Activated CD4-positive, CD25-positive, alpha-beta regulatory T cell treated with anti-CD3 and anti-CD28 coated beads, Interleukin-2, amount 50 U/mL, for 72 hours (primary cell): ENCODE measurements at places on chromosomes 3 and 15.

DNA sequence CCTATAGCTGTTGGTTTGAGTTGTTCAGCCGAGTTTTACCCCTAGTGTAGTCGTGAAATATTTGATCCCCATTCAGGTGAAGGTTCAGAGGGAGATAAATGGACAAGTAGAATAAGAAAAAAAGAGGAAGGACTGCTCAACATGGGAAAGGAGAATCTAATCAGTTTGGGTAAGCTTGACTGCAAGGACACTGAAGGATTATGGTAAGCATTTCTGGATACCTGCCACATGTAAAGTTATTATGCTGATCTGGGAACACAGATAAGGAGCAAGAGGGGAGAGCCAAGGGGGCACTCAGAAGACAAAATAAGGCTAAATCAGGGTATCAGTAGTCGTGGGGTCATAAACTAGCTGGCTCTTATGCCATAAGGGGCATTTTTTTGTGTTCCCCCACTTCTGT lies 49.9 kb downstream of the TFG start:
- DNase-seq: no peak

GRCh38 chr3:145752576-145752975 lies 408.4 kb downstream of the PLOD2 start:
- DNase-seq: no peak

DNA sequence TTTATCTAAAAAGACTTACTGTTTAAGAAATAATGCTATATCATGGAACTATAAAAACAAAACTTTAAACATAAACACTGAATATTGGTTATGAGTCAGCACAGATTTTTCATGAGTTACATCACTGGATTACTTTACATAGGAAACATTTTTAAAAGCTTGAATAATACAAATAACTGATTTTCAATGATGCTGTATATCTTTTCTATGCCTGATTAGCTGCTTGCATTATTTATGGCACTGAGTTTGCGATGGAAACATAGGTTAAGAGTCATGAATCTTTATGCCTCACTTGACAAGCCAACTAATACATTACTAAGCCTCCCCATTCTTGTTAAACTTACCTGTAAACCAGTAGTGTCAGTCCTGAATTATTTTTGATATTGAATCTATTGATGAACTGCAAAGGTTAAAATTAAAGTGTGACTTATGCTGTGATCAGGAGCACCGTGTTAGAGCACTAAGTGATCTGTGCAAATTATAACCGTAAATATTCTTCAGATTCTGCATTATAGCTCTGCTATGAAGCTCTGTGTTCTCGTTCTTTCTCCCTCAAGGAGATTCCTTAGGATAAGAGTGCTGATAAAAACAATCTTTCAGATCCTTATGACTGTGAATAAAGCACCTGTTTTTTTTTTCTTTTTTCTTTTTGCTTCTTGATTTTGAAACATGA lies 437.3 kb upstream of the BCHE start:
- no peak for DNase-seq

DNA sequence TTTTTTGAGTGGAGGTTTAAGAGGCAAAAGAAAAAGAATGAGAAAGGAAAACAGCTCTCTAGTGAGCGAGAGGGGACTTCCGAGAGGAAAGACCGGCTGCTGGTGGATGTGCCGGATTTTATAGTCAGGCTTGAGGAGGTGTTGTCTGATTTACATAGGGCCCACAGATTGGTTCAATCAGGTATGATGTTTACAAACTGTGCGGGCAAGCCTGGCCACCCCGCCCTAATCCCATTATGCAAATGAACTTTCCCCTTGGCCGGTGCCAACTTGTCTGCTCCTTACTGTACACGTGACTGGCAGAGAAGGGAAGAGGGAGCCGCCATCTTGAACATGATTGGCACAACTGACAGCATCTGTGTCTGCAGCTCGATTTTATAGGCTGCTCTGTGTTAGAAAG lies 44.7 kb downstream of the FAM43A start:
- no peak for DNase-seq

DNA sequence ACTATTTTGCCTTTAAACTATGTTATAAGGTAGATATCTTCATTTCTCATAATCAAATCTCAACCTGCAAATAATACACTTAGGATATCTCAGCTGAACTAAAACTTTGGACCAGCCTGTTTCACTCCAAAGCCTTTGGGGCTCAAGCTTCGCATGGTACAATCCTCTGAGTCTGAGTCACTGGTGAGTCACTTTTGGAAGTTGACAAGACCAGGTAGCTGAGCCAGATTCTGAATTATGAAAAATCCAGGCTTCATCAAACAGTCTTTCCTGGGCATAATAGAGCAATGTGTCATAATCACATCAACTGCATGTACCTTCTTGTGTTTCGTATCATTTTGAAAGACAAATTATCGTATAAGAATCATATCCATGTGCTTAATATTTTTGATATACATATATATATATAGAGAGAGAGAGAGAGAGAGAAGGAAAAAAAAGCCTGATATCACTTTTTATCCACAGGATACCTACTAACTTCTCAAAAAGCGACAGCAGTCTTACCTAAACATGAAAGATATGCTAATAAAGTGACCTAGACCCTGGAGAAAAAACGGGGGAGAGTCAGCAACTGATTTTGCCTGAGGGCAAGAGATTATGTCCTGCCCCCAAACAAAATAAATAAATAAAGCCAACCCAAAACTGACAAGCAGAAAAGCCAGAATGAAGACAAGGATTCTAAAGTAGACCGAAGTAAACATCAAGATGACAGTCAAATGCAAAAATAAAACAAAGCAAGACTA lies 263.9 kb upstream of the TGFBR2 start:
- no peak for DNase-seq

- DNase-seq: no peak
Measured at GRCh38 chr3:156293566-156293965, 173.2 kb downstream of the KCNAB1 start.

DNA sequence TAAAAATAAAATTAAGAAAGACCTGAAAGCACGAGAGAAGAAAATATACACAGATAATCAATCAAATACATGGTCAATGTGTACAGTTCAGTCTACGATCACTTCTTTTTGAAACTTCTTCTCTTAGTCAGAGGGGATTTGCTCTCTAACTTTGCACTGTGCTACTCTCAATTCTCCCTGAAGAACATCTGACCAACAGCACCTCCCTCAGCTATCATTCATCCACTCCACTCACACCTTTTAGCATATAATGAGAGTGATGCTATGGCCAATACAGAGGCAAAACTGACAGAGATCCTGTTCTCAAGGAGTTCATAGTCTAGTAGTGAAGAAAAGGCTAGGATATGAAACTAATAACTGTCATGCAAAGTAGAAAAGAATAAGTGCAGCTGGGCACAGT lies 45.9 kb downstream of the P3H2 start:
- DNase-seq: no peak

DNA sequence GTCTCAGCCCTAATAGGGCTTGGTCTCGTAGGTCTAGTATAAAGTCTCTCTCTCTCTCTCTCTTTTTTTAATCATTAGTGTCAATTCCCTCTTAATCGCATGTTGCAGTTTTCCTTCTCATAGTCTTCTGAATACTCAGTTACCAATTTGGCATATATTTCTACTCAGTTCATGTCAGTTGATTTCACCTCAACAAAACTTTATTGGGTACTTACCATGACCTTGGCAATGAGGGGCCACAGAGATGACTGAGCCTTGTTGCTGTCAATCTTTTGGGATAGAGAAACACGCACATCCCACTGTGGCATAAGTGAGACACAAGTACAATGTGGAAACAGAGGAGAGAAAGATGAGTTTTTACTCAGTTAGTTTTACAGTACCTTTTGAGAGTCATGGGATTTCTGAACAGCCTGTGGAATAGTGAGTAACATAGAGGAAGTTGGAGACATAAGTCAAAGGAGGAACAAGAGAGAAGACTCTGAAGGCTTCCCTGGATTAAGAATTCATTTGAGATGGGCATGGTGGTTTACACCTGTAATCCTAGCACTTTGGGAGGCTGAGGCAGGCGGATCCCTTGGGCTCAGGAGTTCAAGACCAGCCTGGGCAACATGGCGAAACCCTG lies 150.2 kb upstream of the CBLB start:
- DNase-seq: no peak

- DNase-seq: no peak
Measured at GRCh38 chr3:126568776-126569342, 10.1 kb upstream of the C3orf22 start.

GRCh38 chr3:161991901-161992540 lies 495.4 kb downstream of the OTOL1 start:
- DNase-seq: no peak

GRCh38 chr3:127275287-127275781 lies 12.5 kb downstream of the PRR20G start:
- DNase-seq: no peak

DNA sequence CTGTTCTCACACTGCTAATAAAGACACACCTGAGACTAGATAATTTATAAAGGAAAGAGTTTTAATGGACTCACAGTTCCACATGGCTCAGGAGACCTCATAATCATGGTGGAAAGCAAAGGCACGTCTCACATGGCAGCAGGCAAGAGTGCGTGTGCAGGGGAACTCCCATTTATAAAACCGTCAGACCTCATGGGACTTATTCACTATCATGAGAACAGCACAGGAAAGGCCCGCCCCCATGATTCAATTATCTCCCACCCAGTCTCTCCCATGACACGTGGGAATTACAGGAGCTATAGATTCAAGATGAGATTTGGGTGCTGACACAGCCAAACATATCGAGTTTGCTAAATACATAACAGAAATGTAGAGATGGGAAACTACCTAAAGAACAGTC lies 39.5 kb upstream of the DGKG start:
- DNase-seq: no peak

- DNase-seq: no peak
Measured at GRCh38 chr3:78734048-78734637, 1033.7 kb downstream of the ROBO1 start.

- no peak for DNase-seq
Measured at GRCh38 chr15:78076231-78077052, 1.1 kb downstream of the TBC1D2B start.

- peak; percentile 36 for DNase-seq
Measured at GRCh38 chr3:131361464-131362421, 19.8 kb upstream of the NUDT16 start.

- DNase-seq: no peak
Measured at GRCh38 chr3:123105201-123106189, 38.7 kb downstream of the PDIA5 start.

- no peak for DNase-seq
Measured at GRCh38 chr15:38994310-38994709, 429.7 kb upstream of the RASGRP1 start.

DNA sequence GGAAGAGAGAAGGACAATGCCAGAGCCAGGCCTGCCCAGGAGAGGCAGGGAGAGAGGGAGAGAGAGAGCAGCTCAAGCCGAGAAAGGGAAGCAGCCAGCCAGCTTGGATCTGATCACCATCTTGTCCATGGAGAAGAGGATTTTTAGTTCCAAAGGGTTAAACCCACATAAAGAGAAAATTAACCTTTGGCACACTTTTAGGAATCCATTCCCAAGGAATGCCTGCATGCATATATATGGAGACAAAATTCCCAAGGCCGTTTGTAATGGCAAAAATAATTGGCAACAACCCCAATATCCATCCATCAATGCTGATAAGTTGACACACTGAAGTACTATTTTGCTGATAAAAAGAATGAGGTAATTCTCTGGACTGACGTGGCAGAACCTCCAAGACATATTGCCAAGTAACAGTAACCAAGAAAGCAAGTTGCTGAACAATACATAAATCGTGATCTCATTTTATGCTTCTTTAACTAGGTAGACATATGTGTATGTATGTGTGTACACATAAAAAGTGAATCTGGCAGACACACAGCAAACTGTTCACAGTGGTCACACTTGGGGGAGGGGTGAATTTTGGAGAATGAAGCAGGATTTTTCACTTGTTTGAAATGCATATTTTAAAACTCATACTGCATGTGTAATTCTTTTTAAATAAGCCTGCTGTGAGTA lies 7.5 kb upstream of the STRA6 start:
- DNase-seq: no peak

GRCh38 chr15:43449981-43450380 lies 43.0 kb downstream of the TP53BP1 start:
- DNase-seq: no peak

GRCh38 chr3:142500211-142500610 lies 52.4 kb upstream of the XRN1 start:
- no peak for DNase-seq

GRCh38 chr3:18012933-18013332 lies 270.5 kb upstream of the TBC1D5 start:
- no peak for DNase-seq

- no peak for DNase-seq
Measured at GRCh38 chr3:47298439-47298838, 15.7 kb downstream of the KLHL18 start.

GRCh38 chr3:53489787-53490458 lies 4.5 kb upstream of the CACNA1D start:
- no peak for DNase-seq

DNA sequence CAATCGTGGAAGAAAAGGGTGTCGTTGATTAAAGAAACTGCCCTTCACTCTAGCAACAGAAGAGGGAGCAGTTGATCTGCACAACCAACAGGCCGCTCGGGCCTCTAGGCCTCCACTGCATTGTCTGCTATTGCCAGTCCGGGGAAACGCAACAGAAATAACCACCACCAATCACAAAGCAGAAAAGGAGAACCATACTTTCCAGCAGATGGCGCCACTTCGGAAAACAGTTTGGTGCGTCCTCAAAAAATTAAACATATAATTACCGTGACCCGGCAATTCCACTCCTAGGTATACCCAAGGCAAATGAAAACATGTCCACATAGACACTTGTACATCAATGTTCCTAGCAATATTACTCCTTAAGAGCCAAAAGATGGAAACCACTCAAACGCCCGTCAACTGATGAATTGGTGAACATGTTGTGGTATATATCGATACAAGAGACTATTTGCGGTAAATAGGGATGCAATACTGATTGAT lies 154.1 kb downstream of the TJP1 start:
- no peak for DNase-seq

GRCh38 chr3:113912552-113913236 lies 35.1 kb upstream of the ZDHHC23 start:
- DNase-seq: no peak

DNA sequence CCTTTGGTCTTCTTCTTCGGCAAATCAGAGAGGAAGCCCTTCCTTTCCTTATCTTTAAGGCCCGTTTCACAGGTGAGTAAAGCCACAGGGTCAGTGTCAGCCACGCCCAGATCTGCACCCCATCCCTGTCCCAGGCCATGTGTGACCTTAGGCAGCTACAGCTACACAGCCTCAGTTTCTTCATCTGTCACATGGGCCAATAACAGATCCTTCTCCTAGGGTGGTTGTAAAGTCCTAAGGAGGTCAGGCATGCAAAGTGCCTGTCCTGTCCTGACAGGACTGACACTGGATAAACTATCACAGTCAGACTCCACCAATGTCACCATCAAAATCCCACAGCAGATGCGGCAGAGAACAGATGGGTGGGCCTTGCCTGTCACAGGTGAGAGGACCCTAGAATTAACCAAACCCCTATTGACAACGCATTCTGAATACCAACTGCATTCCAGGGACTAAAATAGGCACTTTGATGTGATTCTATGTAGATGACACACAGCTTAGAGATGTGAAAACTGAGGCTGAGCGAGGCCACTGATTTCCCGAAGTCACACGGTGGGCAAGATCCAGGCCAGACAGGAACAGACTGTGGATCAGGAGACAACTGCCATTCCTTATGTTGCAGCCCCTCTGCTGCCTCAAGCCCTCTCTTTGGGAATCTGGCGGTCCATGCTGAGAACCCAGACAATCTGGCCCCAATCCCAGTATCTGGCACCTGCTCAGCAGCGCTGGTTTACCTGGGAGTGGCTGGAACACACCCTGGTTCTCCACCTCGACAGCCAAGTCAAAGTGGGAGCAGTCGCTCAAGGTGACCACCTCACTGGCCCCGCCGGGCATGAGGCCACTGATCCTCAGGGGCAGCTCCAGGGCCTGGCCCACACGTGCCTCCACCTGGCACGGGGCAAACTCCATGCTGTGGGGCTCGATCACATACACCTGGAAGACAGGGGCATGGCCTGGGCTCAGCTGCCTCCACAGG lies 48.7 kb downstream of the NUP210 start:
- DNase-seq: no peak
